ENCODE measurements at places on chromosomes 1 and 21.

- no peak for DNase-seq
Measured at GRCh38 chr1:3193811-3194210, 124.8 kb downstream of the PRDM16 start.

- DNase-seq: no peak
Measured at GRCh38 chr1:204983881-204984280, 59.1 kb upstream of the CNTN2 start.

DNA sequence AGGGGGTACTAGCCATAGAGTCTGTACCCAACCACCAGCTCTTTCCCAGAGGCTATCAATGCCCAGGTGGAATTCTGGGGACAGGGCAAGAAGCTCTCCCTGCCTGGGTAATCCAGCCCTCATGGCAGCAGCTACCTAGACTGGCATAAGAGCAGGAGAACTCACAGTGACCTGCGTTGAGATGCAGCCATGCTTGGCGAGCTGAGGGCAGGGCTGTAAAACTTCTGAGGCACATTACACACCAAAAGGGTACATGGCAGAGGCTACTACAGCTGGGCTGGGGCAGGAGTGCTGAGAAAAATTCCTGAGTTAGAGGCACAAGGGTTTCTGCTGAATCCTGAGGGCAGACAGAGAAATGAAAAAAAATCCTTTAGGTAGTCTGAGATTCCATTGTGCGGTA, 927.9 kb upstream of the B3GALT2 start:
- no peak for DNase-seq

GRCh38 chr1:245978915-245979314, 528.2 kb downstream of the SMYD3 start:
- no peak for DNase-seq

DNA sequence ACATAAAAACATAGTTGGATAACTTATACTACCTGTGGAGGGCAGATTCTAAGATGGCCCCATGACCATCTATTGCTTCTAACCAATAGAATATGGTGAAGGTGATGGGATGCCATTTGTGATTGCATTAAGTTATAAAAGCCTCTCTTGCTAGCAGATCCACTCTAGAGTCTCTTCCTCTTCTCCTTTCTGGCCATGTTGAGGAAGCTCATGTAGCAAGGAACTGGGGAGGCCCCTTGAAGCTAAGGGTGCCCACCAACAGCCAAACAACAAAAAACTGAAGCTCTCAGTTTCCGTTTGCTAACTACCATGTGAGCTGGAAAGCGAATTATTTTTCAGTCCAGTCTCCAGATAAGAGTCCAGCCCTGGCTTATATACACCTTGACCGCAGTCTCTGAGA, 16.0 kb upstream of the AGO1 start:
- no peak for DNase-seq
